ENCODE measurements at places on chromosomes 5 and 9.

DNA sequence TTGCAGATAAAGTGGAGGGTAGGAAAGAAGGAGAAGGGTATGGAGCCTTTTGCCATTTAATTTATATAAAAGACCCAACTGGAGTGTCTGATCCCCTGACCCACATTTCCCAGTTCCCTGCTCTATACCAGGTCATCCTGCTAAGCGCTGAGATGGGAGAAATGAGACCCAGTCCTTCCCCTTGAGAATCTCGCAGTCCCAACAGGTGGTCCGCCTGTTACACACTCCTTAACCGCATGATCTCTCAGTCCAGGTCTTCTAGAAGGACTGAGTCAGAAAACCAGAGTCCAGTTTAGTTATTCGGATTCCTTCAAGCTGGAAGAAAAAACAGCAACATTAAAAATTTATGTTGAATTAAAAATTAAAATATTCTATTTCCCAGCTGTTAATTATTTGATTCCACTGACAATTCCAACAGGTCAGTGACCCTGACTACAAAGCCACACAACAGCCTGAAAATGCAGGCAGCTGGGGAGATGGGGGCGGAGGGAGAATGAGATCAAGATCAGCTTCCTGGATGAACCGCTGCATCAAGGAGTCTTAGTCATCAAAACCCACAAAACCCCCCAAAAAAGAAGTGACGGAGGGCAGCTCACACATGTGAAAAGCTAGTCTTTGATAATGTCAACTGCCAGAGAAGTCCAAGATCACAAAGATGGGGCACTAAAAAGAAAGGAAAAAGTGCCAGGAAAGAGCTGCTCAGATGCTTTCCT is 44.0 kb downstream of the GGTA1 start:
- DNase-seq: peak; percentile 93

- no peak for DNase-seq
Observed at GRCh38 chr9:114282104-114282485, 40.8 kb upstream of the ORM1 start.

DNA sequence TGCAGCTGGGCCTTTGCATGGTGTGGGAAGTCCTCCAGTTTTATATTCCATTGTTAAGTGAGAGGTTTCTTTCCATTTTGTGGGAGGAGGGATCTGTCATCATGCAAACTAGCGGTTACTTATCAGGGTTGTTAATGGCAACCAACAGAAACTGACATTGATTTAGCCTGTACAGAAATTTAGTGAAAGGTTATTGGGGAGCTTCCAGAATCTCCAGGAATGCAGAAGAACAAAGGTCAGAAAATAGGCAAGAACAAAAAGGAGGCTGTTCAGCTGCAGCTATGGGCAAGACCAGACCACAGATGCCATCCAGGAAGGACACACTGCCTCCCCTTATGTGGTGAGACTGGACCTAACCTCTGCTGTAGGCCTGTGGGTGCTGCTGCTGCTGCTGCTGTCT is 395.8 kb downstream of the KDM4C start:
- no peak for DNase-seq

GRCh38 chr5:5017827-5018577 is 122.1 kb upstream of the ADAMTS16 start:
- DNase-seq: no peak

DNA sequence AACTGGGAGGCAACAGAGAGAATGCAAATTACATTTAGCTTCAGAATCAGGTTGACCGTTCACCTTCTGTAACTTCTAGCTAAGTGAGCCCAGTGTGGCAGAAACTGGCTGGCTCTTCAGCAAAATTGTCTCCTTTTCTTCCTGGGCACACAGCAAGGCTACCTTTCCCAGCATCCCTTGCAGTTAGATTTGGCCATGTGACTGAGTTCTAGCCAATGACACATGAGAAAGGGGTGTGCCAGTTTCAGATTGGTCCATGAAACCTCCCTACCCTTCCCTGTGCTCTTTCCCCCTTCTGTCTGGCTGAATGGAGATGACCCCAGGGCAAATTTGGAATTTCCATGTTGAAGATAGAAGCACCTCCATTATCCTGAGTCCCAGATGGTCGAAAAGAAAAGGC is 72.5 kb upstream of the SMIM23 start:
- DNase-seq: no peak

DNA sequence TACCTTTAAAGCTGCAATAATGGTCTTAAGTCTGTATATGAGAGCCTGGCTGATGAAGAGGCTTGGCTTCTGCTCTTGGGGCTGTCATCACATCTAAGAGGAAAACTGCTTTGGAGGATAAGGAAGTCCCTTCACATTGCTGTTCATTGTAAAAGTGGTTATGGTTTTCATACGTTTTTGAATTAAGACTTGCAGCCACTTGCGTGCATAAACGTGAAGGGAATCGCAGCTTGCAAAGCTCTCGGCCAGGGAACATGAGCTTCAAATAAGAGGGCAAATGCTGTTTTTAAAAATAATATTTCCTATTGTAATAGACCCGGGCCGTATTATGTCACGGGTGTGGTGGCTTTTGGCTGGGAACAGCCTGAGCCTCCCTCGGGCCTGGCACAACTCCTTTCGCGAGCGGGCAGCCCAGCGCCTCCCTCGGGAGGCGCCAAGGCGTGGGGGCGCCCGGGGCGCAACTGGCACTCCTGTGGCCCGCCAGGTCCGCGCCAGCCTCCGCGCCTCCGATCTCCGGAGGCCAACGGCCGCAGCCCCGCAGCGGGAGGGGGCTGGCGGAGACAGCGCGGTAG is 538 bp upstream of the ARHGEF28 start:
- DNase-seq: peak; percentile 32

DNA sequence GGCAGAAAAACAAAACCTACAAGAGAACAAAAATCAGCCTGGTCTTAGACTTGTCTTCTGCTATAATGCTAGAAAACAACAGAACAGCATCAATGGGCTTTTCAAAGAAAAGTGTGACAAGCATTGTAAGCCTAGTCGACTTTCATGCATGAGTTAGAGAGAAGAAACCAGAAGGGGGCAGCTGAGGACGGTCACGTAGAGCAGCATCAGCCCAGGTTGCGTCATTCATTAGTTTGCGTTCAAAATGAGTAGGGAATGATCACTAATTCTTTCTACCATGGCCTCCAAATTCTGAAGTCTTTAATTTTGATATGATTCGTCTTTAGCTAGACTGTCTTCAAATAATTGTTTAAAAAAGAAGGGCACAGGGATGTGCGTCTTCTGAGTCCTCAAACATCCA is 4.7 kb upstream of the ISCA1 start:
- peak; percentile 82 for DNase-seq

- no peak for DNase-seq
Observed at GRCh38 chr5:27511061-27511460, 472.7 kb upstream of the CDH9 start.

DNA sequence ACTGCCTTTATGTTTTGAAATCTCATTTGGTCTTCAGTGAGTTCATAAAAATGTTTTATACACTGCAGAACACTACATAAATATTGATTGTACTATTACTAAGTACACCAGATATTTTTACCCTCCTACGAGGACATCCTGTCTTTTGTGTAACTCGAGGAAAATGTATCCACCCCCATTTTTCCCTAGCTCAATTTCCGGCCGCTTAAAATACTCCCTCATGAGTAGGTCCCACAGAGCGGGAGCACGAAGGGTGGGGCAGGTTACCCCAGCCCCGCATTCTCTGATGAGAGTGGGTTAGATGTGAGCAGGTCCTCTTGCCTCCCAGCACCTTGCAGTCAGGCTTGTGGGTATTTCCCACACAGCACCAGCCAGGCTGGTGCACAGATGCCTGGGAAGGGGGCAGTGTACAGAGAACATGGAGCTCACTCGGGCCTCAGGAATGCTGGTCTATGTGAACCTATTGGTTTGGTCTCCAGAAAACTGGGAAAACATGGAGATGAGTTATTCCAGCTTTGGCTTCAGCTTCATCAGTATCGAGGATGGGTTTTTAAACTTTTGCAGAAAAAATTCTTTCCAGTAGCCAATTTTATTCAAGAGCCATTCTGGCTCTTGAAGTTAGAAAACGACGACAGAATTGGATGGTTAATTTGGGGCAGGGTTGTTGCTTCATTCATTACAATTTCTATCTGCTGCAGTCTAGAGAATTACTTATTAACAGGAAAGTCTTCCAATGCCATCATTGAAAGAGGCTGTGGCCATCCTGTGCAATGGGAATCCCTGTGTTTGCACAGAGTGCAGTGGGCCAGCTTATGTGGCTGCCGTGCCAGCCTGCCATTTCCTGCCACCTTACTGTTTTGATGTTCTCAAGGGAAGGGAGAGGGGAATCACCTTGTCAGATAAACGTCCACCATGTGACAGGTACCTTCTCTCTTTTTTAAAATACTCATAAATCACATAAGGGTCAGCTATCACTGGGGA is 73.2 kb downstream of the WDR41 start:
- no peak for DNase-seq

DNA sequence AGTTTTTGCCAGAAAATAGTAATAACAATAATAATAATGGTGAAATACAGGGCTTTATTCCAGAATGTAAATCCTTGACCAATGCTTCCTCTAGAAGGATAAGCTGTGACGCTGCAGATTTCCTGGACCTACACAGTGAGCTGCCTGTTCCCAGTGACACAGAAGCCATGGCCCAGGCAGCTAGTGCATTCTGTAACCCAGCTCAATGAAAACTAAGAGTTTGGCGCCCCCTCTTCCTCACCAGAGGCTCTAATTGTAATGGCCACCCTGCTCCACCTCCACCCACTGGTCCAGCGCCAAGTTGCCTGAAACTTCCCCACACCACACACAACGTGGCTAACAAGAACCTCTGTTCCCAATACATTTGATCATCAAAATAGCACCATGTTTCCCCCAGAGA is 248.1 kb downstream of the CETN3 start:
- DNase-seq: peak; percentile 70

DNA sequence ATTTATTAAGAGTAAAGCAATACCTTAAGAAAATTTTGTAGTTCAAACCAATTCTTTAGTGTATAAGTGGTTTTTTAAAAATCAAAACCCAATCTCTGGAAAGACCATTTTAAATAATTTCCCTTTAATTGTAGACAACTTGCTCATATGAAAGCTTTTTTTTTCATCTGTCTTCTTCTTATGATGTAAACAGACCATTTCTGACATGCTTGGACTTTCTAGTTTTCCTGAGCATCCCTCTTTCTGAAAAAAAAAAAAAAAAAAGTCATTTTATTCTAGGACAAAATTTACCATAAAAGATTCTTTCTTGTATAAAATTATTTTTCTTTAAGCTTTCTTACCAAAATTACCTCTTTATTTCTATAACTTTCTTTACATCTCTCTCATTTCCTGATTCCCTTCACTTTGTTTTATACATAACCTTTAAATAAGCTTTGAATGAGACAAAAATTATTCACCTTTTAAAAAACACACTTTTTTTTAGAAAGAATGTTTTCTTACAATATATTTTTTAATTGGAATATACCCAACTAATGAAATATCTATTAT is 67.5 kb downstream of the COL15A1 start:
- DNase-seq: peak; percentile 66

DNA sequence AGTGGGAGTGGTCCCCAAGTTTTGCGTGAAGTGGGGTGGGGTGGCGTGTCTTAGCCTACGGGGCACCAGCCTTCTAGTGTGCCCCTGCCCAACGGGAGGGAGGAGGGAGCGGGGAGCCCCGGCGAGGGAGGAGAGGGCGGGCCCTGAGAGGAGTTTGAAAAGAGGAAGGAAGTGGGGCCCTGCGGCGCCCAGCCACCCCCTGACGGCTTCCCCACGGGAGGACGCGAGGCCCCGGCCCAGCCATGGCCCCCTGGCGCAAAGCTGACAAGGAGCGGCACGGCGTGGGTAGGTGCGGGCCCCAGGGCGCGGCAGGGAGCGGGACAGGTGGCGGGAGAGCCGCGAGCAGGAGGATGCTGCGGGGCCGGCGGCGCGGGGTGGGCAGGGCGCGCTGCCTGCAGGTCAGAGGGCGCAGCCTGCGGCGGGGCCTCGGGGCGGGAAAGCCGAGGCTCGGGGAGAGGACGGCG is at the start of gene DOCK2:
Gene DOCK2 (plus strand): TSS at position 191 of the 464 bp plus-strand sequence. CDS start 52 bp downstream, at position 243.
- DNase-seq: peak; percentile 95

- DNase-seq: no peak
Observed at GRCh38 chr9:20981486-20981885, 50.0 kb downstream of the HACD4 start.

DNA sequence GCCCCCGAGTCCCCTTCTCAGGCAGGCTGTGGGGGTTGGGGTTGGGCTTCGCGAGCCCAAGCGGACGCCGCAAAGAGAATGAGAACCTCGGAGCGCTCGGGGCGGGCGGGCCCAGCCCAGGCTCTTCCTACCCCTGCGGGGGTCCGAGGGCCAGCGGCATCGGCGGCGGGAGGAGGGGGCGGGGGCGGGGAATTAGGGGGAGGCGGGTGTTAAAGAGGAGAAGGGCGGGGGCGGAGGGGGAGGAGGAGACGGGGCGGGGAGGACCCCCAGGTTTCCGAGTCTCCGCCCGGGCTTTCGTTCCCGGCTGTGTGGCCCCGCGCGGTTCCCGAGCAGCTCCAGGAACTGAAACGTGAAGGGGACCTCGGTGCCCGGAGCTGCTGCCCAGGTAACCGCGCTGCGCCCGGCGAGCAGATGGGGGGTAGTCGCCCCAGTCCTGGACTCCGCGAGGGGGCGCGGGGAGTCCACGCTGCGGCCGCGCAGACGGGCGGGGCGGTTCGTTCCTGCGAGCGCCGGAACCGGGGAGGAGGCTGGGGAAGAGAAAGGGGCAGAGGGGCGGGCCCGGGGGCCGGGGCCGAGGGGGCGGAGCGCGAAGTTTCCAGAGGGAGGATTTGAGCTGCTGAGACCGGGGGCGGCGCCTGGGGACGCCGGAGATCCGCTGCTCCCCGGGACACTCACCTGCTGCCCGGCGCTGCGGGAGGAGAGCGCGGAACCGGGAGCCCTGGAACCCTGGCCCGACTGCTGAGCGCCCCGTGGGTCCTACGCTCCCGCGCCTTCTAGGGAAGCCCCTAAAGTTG is 38.4 kb upstream of the PLEKHG4B start:
- peak; percentile 45 for DNase-seq

- DNase-seq: peak; percentile 68
Observed at GRCh38 chr9:121452085-121452484, 47.6 kb downstream of the GGTA1 start.

DNA sequence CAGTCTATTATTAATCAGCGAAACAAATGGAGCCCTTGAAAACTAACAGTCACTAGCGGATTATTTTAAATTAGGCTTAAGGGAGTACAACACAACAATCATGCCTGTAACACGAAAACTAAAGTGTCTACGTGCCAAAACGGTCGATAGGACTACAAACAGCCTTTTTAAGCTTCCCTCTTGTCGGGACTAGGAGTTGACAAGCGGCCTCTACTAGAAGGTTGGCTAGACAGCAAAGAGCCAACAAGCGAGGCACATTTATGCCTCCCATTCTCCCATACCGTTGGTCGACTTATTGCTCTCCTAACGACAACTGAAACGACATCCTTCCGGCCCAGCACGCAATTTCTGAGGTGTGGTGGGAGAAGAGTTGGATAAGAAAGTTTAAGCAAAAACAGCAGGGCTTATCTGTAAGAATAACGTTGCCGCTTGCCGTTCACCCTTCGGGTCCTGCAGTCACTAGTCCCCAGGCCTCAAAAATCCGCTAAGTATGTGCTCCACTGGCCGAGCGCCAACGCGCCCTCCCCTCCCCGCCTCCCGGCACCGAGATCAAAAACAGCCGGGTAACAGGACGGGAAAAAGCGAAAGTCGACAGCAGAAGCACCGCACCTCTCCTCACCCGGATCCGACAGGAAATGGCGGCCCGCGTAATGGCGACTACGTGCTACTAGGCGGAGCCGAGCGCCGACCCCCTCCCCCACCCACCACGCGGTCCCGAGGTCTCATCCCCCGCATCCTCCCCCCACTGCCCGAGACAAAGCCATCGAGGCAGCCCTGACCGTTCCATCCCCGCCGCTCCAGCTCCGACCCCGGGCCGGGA is 813 bp downstream of the HNRNPK start:
- peak; percentile 94 for DNase-seq

GRCh38 chr5:78925129-78925876 is 59.8 kb downstream of the ARSB start:
- DNase-seq: no peak

GRCh38 chr5:60295423-60295822 is 401.9 kb upstream of the PDE4D start:
- DNase-seq: peak; percentile 60

Data from hematopoietic multipotent progenitor cell treated with erythropoietin and hydrocortisone succinate and interleukin-3 and kit ligand, for 4 days (in vitro differentiated cells).